ENCODE measurements at places on chromosomes 7 and 10. TPM values are rescaled to one million over a fixed set of nuclear protein-coding genes. Genes with fewer than 3 reads are reported as not detected.

Gene NXPH1
- total RNA-seq, result 0.07 TPM

Gene HOXA2
- total RNA-seq, result not detected

Gene TMEM140
- 0.29 TPM for total RNA-seq

Gene CYP2C8
- total RNA-seq, result 0.49 TPM

Gene GPR158
- 5.4 TPM for total RNA-seq

Gene SNX13
- 25.3 TPM for total RNA-seq

Gene ST8SIA6
- total RNA-seq, result 6.6 TPM

Gene CALHM3
- not detected for total RNA-seq

Gene FGFR2
- 0.18 TPM for total RNA-seq

Gene TDRD1
- total RNA-seq, result not detected

Gene GRID2IP
- not detected for total RNA-seq
